ENCODE measurements at places on chromosomes 4 and X. TPM values are rescaled to one million over a fixed set of nuclear protein-coding genes. Genes with fewer than 3 reads are reported as not detected.

Gene CSAG1
- not detected for total RNA-seq

- no peak for DNase-seq
- no peaks in the 10 kb centered on the region for H3K4me1 ChIP-seq
- no peaks in the 10 kb centered on the region for H3K27me3 ChIP-seq
- peaks cover 25% of the 10 kb centered on the region for H3K36me3 ChIP-seq
- no peak overlapping the region for H3K27ac ChIP-seq
- H3K4me3 ChIP-seq: no peak overlapping the region
These were observed 15.8 kb downstream of the TBC1D14 start for GRCh38 chr4:6925357-6925836.

GRCh38 chrX:23493941-23494374 is 159.3 kb downstream of the PTCHD1 start:
- no peak for DNase-seq
- H3K4me3 ChIP-seq: no peak overlapping the region
- no peaks in the 10 kb centered on the region for H3K36me3 ChIP-seq
- H3K27me3 ChIP-seq: no peaks in the 10 kb centered on the region

Gene CT45A2
- not detected for total RNA-seq

- no peak overlapping the region for H3K27ac ChIP-seq
- H3K4me3 ChIP-seq: no peak overlapping the region
- H3K27me3 ChIP-seq: no peaks in the 10 kb centered on the region
These were observed 104.3 kb upstream of the LEF1 start for GRCh38 chr4:108272986-108273385.

Gene PLAC8
- not detected for total RNA-seq

GRCh38 chr4:93828332-93828994 is at the start of gene ATOH1:
Gene ATOH1, plus strand, starts transcription at chr4:93828753. Its CDS starts 174 bp downstream, at chr4:93828927.
- no peaks in the 10 kb centered on the region for H3K36me3 ChIP-seq
- H3K27ac ChIP-seq: no peak within 1 kb of the TSS
- peaks cover 95% of the 10 kb centered on the region for H3K27me3 ChIP-seq
- peaks cover 26% of the 10 kb centered on the region for H3K4me1 ChIP-seq

- no peak overlapping the region for H3K27ac ChIP-seq
- H3K4me1 ChIP-seq: peaks cover 24% of the 10 kb centered on the region
- H3K36me3 ChIP-seq: no peaks in the 10 kb centered on the region
- no peak overlapping the region for H3K4me3 ChIP-seq
- DNase-seq: no peak
These were observed 321.7 kb downstream of the ANKRD50 start for GRCh38 chr4:124390861-124391260.

DNA sequence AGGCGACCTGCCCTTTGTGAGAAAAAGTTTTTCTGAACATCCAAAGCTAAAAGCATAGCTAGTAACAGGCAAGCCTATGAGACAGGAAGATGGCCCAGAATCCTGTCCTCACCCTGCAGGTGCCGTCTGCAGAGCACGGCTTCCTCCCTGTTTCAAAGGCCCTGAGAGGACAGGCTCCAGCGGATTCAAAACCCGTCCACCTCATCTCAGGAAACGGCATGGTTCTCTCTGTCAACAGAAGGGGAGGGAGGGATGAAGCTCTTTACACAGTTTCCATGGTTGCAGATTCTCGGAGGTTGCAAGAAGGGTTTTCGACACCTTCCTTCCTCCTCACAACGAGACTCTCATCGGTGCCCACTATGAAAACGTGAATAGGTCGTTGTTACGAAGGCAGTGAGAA is 8.3 kb downstream of the PPP2R3B start:
- peaks cover 11% of the 10 kb centered on the region for H3K4me1 ChIP-seq
- no peak overlapping the region for H3K27ac ChIP-seq
- H3K36me3 ChIP-seq: no peaks in the 10 kb centered on the region
- H3K4me3 ChIP-seq: no peak overlapping the region
- peaks cover 5% of the 10 kb centered on the region for H3K27me3 ChIP-seq

Gene TMPRSS11B
- total RNA-seq: not detected

DNA sequence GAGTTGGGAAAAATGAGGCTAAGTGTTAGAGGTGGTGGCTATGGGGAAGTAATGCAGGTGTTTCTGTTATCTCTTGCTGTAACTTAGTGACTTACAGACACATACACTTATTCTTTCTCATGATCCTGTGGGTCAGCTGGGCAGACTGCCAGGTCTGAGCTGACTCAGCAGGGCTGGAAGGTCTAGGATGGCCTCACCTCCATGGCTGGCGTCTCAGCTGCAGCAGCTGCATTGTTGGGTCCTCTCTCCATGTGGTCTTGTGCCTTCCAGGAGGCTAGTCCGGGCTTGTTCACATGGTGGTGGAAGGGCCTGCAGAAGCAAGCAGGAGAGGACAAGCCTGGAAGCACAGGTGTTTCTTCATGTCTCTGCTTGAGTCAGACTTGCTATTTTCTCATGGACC is 172.7 kb downstream of the NHS start:
- peaks cover 17% of the 10 kb centered on the region for H3K4me1 ChIP-seq
- H3K27ac ChIP-seq: no peak overlapping the region
- no peaks in the 10 kb centered on the region for H3K36me3 ChIP-seq
- H3K27me3 ChIP-seq: peaks cover 2% of the 10 kb centered on the region
- DNase-seq: no peak

DNA sequence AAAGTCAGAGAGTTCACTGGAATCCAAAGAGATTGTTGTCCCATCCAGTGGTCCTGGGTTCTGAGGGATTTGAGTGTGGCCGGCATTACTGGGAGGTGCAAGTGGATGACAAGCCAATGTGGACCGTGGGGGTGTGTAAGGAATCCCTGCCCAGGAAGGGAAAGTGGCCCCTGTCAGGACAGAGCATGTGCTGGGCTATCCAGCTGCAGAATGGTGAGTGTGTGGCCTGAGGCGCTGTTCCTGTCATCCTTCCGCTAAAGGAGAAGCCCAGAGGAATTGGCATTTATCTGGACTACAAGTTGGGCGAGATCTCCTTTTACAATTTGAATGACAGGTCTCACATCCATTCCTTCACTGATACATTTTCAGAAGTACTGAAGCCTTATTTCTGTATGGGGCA is 20.4 kb upstream of the TRIM60 start:
- no peaks in the 10 kb centered on the region for H3K36me3 ChIP-seq
- no peak for DNase-seq
- no peak overlapping the region for H3K4me3 ChIP-seq
- no peaks in the 10 kb centered on the region for H3K4me1 ChIP-seq
- H3K27me3 ChIP-seq: peaks cover 2% of the 10 kb centered on the region
- no peak overlapping the region for H3K27ac ChIP-seq

DNA sequence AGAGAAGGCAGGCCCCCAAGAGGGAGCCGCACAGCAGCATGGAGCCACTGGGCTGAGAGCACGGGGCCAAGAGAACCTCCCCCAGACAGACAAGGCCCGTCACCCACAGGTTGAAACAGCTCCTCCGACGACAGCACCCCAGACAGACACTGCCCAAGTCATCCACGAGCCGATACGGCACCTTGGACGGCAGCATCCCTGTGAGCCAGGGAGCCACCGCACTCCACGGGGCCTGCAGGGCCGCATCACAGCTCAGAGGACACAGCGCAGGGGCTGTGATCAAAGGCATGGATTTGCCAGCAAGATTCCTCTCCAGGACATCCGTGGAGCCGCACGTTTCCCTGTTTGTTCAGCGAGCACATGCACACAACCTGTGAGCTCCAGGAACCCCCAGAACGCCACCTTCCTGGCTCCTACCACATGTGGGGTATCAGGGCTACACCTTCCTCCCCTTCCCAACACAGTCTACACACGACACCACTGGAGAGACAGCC is 3.9 kb downstream of the CTBP1 start:
- peak overlapping the region; percentile 18 for H3K4me3 ChIP-seq
- peak; percentile 74 for DNase-seq
- peaks cover 37% of the 10 kb centered on the region for H3K4me1 ChIP-seq
- H3K27ac ChIP-seq: peak overlapping the region; percentile 31
- no peaks in the 10 kb centered on the region for H3K36me3 ChIP-seq

DNA sequence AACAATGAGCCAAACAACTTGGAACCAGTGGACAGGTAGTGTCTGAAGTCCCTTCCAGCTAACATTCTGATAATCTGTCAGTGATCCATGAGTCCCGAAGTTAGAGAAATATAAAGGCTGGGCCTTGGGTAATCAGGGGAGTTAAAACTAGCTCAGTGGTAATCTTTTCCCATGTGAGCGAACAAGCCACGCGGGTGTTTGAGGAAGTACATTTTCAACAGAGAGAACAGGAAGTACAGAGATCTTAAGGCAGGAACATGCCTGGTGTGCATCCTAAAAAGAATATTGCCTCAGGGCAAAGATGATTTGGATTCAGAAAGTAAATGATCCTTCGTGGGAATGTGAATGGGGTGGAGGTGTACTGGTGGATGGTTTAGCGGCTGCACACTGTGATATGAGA is 42.9 kb downstream of the FNIP2 start:
- H3K4me1 ChIP-seq: peaks cover 42% of the 10 kb centered on the region
- no peak overlapping the region for H3K4me3 ChIP-seq
- no peaks in the 10 kb centered on the region for H3K36me3 ChIP-seq
- H3K27ac ChIP-seq: peak overlapping the region; percentile 62
- H3K27me3 ChIP-seq: no peaks in the 10 kb centered on the region

Gene BRS3
- not detected for total RNA-seq

Gene TKTL2
- total RNA-seq: not detected

DNA sequence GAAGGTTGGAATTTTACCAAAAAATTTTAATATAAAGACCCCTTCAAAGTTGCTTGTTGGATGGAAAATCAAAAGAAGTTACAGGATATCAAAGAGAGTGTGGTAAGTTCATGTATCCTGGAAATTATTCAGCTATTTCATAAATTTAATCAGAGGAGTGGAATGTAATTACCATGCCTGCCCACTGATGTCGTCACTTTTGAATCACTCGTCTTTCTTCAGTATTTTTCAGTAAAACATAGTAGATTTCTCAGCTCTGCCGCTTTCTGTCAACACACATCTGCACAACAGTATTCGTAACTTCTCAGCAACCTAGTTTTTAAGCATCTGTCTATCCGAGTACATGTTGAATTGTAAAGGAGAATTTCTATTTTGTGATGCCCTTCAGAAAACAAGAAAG is 2163.0 kb upstream of the AGA start:
- DNase-seq: no peak
- no peaks in the 10 kb centered on the region for H3K27me3 ChIP-seq
- H3K4me3 ChIP-seq: no peak overlapping the region
- no peaks in the 10 kb centered on the region for H3K4me1 ChIP-seq
- H3K27ac ChIP-seq: no peak overlapping the region

GRCh38 chrX:66676413-66676812 is 37.5 kb upstream of the EDA2R start:
- no peak for DNase-seq
- H3K27ac ChIP-seq: peak overlapping the region; percentile 42
- H3K27me3 ChIP-seq: no peaks in the 10 kb centered on the region
